Upper lobe of left lung (tissue), 6 donors: ENCODE measurements at places on chromosomes 1 and 21. TPM values are rescaled to one million over a fixed set of nuclear protein-coding genes. Genes with fewer than 3 reads are reported as not detected.

Gene TRAF3IP3
- 7.4 TPM for total RNA-seq

Gene TLR5
- 4.1 TPM for total RNA-seq

Gene PLA2G2A
- total RNA-seq, result 0.76 TPM

Gene COL8A2
- total RNA-seq, result 5.2 TPM

Gene RHD
- total RNA-seq, result not detected

Gene HES5
- total RNA-seq, result 1.6 TPM

Gene BLZF1
- 27.0 TPM for total RNA-seq

Gene ANXA9
- total RNA-seq, result not detected

Gene TMEM183A
- total RNA-seq, result 68.4 TPM

DNA sequence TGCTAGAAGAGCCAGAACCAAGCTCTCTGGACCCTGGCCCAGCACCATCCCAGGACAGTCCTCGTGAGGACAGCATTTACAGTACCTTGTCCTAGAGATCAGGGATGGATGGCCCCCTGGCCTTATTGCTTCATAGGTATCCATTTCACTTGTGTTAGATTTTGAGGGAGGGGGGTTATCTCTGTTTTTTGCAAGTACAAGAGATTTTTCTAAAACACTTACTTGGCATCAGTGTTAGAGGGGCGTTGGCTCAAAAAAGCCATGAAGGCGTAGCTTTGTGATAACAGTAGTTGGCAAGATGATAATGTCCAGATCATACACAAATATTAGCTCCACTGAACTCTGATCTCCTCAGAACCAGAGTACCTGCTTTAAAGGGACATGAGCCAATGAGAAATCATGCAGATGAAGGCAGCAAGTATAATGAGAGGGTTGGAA is 5.8 kb upstream of the ATP1B1 start:
- H3K27ac ChIP-seq, result no peak overlapping the region
- H3K4me1 ChIP-seq, result peaks cover 14% of the 10 kb centered on the region
- DNase-seq, result no peak

- H3K4me1 ChIP-seq, result peaks cover 6% of the 10 kb centered on the region
Observed at GRCh38 chr1:200733907-200734306, 4.8 kb upstream of the CAMSAP2 start.

DNA sequence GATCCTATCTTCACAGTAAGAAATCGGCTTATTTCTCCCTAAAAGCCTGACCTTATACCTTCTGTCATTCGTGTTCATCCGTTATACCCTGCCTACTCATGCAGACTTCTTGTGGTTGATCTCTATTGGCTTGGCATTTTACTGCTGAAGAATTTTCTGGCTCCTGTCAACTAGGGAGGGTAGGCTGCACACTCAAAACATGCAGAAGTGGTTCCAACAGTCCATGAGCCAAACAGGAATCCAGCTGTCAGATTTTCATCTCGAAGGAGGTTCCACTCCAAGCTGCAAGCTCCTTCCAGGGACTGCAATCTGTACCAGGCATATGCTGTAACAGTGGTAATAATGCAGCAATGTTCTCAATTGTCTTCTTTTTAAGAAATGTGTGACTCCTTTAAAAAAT is 10.1 kb downstream of the DNAJC11 start:
- no peak for DNase-seq
- H3K4me1 ChIP-seq, result no peaks in the 10 kb centered on the region
- H3K27ac ChIP-seq, result no peak overlapping the region
- H3K27me3 ChIP-seq, result no peaks in the 10 kb centered on the region

DNA sequence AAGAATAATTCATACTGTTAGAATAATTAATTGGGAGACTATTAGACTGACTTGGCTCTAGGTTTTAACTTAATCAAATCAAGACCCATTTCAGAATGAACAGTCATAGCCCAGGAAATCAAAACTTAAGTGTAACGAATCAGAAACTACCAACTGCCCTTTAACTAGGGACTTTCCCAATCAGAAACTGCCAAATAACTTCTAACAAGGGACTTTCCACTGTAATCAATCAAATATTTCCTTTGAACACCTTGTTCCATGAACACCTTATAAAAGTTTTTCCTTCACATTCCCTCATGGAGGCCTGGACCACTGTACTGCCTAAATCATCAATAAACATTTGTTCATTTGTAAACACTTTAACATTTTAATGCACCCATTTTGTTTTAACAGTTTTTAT is 1054.7 kb upstream of the TMPRSS15 start:
- no peaks in the 10 kb centered on the region for H3K27me3 ChIP-seq
- no peak for DNase-seq
- H3K4me3 ChIP-seq, result no peak overlapping the region
- H3K4me1 ChIP-seq, result no peaks in the 10 kb centered on the region
- no peak overlapping the region for H3K27ac ChIP-seq

DNA sequence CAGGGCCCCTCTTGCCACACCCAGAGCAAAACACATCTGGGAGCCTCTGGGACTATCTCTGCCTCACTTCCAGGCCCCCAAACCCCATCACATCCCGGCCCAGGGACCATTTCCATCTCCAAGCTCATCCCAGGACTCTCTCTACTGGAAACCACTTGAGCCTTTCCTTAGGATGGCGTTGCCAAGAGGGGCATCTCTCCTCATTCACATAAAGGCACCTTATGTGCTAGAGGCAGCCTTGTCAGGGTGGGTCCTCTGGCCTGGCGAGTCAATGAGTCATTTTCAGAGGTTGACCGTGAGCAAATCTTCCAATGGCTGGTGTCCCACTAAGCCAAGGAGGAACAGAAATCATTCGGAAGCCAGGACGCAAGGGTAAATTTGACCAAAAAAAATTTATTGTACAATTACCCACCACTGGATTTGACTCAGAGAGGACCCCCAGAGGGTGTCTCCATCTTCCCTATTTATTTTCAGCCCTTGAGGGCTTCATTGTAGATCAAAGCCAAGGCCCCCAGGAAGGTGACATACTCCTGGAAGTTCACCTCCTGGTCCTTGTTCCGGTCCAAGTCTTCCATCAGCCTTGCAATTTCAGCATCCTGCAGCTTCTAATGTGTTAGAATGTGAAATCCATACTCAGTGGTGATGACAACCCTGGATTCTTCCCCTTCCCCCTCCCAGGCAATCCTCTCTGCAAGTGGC is 1.4 kb downstream of the S100A6 start:
- peak overlapping the region; percentile 98 for H3K27ac ChIP-seq
- peaks cover 8% of the 10 kb centered on the region for H3K36me3 ChIP-seq
- no peaks in the 10 kb centered on the region for H3K27me3 ChIP-seq
- H3K4me3 ChIP-seq, result peak overlapping the region; percentile 91

- DNase-seq, result no peak
- H3K27me3 ChIP-seq, result no peaks in the 10 kb centered on the region
- H3K36me3 ChIP-seq, result no peaks in the 10 kb centered on the region
Observed at GRCh38 chr1:47776667-47777131, 220.5 kb downstream of the TRABD2B start.

- no peak overlapping the region for H3K27ac ChIP-seq
- H3K36me3 ChIP-seq, result no peaks in the 10 kb centered on the region
Observed at GRCh38 chr1:205416322-205416721, 5.5 kb downstream of the LEMD1 start.

DNA sequence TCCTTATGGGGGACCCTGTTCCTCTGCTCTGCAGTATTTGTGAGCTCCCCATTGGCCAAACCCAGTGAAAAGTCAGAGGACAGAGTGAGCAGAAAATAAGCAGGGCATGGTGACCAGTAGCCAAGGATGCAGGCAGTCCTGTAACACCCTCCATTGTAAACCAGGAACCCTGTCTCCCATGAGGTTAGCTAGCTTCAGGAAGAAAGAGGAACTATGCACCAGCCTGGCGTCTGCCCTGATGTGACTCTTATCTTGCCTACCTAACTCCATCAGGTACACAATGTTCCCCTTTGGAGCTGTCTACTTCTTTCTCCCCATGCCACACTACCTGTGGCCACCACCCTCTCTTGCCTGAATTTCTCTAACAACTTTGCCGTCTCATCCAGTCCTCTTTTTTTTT is 119.2 kb downstream of the LRIG2 start:
- H3K27ac ChIP-seq, result no peak overlapping the region

GRCh38 chr21:26123012-26123411 is 47.6 kb downstream of the APP start:
- peaks cover 38% of the 10 kb centered on the region for H3K4me1 ChIP-seq
- H3K27ac ChIP-seq, result peak overlapping the region; percentile 1
- H3K4me3 ChIP-seq, result no peak overlapping the region
- no peaks in the 10 kb centered on the region for H3K36me3 ChIP-seq
- DNase-seq, result no peak

DNA sequence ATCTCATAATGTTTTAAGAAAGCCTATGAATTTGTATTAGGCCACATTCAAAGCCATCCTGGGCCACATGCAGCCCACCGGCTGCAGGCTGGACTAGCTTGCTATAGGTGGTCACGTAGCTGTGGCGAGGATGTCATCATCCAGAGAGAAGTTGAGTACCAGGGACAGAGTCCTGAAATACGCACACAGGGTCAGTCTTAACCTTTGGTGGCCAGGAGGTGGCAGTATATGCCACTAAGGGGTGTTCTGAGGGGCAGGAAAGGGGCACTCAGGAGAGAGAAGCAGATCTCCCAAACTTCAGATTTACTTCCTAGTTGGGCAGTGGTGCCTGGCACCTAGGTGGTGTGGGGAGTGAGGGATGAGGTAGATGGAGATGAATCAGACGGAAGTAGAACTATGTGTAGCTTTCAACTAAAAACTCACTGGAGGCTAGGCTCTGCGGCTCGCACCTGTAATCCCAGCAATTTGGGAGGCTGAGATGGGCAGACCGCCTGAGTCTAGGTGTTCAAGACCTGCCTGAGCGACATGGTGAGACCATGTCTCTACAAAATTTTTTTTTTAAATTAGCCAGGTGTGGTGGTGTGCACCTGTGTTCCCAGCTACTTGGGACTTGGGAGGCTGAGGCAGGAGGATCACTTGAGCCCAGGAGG is 16.3 kb upstream of the CDK18 start:
- no peak overlapping the region for H3K4me3 ChIP-seq
- H3K27ac ChIP-seq, result no peak overlapping the region
- no peaks in the 10 kb centered on the region for H3K36me3 ChIP-seq

GRCh38 chr1:192171123-192171522 is 12.9 kb downstream of the RGS18 start:
- H3K27ac ChIP-seq, result no peak overlapping the region
- no peaks in the 10 kb centered on the region for H3K27me3 ChIP-seq
- no peak for DNase-seq
- H3K4me3 ChIP-seq, result no peak overlapping the region
